IMR-90 (cell line): ENCODE measurements at places on chromosomes 13 and 19.

GRCh38 chr13:51728972-51729371 is 75.0 kb downstream of the DHRS12 start:
- DNase-seq = peak; percentile 92

GRCh38 chr19:46385636-46386035 is 27.7 kb downstream of the CCDC8 start:
- DNase-seq = no peak

DNA sequence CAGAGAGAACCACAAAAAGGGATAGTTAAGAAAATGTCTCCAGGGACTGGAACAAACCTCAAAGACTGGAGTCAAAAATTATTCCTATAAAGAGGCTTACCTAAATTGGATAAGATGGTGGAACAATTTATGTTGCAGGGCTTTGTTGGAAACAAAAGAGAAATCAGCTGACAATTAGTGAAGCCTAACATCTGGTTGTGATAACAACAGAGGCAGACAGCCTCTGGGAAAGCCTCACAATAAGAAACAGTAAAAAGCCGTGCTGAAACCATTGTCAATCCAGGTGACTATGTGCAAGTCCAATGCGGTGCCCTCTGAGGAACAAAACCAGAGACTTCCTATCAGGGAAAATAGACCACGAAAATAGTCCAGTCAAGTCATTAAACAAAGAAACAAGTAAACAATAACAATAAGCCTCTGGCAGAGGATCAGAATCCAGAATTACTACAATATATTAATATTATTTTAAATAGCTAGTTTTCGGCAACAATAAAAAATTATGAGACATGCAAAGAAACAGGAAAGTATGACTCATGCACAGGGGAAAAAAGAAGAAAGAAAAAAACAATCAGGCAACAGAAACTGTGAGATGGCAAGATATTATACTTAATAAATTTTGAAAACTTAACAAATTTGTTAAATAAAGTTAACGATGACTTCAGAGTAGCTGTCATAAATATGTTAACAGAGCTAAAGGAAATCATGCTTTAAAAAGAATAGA is 99.7 kb upstream of the RXFP2 start:
- DNase-seq = peak; percentile 7

GRCh38 chr19:5122121-5122400 is 153.1 kb downstream of the KDM4B start:
- DNase-seq = no peak

GRCh38 chr13:71214357-71214756 is 652.6 kb downstream of the DACH1 start:
- no peak for DNase-seq

DNA sequence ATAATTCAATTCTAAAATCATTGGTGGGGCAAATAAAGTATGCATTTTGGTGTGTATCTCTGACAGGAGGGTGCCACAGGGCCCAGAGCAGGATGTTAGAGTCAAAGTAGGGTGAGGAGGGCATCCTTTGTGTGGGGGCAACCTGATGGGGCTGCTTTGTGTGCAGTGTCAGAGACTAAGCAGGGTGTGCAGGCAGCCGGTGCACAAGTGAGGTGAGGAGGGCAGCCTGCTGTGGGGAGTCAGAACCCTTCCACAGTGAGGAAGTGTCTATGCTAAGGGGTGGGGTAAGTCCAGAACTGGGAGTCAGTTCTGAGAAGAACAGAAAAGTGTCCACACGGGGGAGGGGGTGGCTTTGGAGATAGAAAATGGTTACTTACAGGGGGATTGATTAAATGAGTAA is 40.7 kb downstream of the RB1 start:
- DNase-seq = no peak

DNA sequence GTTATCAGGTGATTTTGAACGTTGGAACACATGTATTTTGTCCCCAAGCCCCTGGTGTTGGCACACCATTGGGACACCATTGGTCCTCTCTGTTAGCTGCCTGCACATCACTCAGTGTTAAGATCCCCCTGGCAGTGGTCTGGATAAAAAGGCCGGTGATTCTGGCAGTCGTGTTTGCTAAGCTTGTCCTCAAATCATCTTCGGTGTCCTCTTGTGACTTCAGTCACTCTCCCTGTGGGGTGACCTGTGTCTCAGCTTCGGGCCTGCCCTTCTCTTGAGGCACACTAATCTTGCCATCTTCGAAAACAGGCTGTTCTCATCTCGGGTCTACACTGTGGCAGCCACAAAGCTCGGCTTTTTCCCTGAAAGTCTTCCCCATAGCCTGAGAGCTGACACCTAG is 127.1 kb downstream of the ZIC5 start:
- no peak for DNase-seq

- DNase-seq = no peak
These were observed 214.1 kb upstream of the UFM1 start for GRCh38 chr13:38135592-38135991.

DNA sequence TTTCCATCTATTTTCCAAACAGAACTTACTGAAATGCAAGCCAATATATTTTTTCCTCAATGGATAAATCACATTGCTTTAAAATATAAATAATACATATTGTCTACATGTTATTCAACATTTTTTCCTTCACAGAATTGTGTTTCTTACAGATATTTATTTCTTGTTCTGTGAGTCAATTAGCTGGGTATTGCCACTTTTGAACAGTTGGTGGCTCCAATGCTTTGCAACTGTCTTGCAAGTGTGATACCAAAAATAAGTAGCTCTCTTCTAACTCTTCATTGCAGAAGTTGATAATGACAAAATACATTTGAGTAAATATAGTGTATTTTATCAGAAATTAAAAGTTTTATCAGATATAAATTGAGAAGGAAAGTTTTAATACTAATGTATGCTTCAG is 17.1 kb upstream of the GPC5 start:
- DNase-seq = peak; percentile 28
